ENCODE measurements at places on chromosomes 7 and 10. TPM values are rescaled to one million over a fixed set of nuclear protein-coding genes. Genes with fewer than 3 reads are reported as not detected.
A peak's percentile ranks its signal among the peaks of the same experiment; 100 is the strongest.

DNA sequence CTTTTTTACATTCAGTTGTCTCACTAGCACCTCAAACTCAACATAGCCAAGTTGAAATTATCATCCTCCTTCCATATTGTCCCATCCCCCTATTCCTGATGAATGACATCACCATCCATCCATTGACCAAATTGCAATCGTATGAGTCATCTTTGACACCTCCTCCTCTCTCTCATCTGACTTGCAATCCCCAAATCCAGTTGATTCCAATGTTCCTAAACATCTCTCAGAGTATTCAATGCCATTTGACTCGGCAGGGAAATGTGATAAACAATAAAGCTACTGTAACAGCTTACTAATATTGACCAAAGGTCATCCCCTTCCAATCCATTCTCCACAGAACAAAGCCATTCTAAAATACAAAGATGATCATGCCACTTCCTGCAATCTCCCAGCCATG lies 1047.8 kb downstream of the NRG3 start:
- DNase-seq: no peak
- H3K27ac ChIP-seq: no peak overlapping the region
- no peak overlapping the region for H3K4me3 ChIP-seq
- H3K27me3 ChIP-seq: no peaks in the 10 kb centered on the region

GRCh38 chr10:19936289-19936688 lies 120.1 kb downstream of the PLXDC2 start:
- H3K36me3 ChIP-seq: no peaks in the 10 kb centered on the region
- DNase-seq: no peak

DNA sequence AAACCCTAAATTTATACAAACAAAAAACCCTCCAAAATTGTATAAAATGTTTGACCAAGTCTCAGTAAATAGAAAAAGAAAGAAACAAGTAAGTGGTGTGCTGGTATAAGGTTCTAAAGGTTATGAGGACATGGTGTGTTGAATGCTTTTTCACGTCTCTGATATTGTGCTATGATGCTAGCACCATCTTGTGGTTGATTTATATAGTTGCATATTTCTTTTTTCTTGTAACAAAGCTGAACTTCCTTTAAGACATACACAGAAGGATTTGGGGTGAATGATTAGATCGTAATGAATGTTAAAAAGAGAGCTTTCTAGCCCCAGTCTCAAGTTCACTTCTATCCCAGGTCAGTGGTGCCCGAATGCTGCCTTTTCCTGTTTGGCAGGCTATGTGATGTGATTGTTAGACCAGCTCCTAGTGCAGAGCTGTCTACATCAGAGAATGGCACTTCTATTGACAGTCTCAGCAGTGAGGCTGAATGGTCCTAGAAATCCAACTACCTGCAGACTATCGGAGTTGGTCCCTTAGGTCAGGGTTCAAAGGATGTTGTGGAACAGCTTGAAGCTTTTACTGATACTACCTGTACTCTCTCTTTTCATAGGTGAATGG lies 25.0 kb downstream of the VTI1A start:
- H3K36me3 ChIP-seq: peaks cover 2% of the 10 kb centered on the region

DNA sequence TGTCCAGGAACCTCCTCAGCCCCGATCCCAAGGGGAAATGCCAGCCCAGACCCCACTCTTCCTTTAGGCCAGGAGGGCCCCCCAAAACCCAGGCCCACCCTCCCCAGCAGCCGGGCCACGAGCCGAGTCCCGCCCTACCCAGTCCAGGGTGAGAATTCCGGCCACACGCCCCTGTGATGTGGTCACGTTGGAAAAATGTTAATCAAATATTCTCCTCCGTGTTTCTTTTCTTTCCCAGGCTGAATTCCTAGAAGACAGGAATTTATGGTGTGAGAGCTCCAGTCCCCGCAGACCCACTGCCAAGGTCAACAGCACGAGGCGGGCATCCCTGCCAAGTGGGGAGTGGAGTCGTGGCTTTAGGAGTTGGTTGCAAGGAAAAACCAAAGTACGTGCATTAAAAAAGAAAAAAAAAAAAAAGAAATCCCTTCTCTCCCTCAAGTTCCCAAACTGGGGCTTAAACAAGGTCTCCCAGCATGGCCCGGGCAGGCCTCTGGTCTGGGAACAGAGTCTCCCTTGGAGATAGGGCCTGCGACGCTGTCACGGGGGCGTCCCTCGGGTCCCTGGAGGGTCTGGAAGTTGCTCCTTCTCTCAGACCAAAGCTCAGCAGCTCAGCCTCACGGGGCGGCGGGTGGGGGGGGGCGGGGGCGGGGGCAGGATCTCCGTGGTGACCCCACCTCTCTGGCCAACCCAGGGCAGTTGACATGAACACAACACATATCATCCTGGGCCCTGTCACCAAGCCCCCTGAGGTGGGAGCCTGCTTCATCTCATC lies 28.1 kb upstream of the ELN start:
- H3K27me3 ChIP-seq: peaks cover 29% of the 10 kb centered on the region
- H3K4me3 ChIP-seq: no peak overlapping the region

DNA sequence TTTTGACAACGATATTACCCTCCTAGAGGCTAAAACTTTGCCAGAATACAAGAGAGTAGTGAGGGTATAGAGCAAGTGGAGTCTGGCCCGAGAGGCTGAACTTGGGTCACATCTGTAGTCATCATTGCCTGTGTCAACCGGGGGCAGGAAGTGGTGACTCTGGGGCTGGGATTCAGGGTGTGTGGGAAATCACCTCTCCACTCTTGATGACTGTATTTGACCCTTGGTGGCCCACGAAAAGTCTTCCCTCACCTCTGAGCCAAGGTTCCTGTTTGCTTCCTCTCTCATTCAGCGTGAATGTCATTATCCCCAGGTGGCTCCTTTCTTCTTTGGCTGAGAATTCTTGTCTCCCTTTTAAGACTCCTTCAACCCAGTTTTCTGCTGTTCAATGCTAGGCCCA lies 240.4 kb downstream of the ABCA13 start:
- no peaks in the 10 kb centered on the region for H3K4me1 ChIP-seq
- DNase-seq: no peak
- no peak overlapping the region for H3K27ac ChIP-seq
- no peaks in the 10 kb centered on the region for H3K36me3 ChIP-seq

Gene PPP1R3A
- total RNA-seq: 133 TPM

DNA sequence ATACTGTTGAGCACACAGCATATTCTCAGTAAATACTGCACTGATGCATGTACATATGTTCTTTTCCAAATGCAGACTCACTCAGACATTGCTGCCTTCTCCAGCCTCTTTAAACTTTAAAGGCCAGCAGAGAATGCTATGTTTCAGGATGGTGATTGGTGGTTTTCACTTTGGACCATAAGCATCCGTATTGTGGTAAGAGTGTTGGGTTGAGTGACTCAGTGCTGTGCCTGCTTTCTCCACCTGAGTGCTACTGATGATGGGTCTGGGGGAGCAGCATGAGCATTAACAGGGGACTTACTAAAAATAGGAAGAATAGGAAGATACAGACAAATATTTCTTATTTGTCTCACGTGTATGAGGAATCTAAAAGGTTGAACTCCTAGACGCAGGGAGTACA lies 56.3 kb upstream of the ZNF92 start:
- no peaks in the 10 kb centered on the region for H3K36me3 ChIP-seq
- no peak for DNase-seq
- no peak overlapping the region for H3K27ac ChIP-seq
- H3K27me3 ChIP-seq: peaks cover 9% of the 10 kb centered on the region
- no peak overlapping the region for H3K4me3 ChIP-seq
- no peaks in the 10 kb centered on the region for H3K4me1 ChIP-seq

Gene CCDC6
- total RNA-seq: 16.4 TPM

DNA sequence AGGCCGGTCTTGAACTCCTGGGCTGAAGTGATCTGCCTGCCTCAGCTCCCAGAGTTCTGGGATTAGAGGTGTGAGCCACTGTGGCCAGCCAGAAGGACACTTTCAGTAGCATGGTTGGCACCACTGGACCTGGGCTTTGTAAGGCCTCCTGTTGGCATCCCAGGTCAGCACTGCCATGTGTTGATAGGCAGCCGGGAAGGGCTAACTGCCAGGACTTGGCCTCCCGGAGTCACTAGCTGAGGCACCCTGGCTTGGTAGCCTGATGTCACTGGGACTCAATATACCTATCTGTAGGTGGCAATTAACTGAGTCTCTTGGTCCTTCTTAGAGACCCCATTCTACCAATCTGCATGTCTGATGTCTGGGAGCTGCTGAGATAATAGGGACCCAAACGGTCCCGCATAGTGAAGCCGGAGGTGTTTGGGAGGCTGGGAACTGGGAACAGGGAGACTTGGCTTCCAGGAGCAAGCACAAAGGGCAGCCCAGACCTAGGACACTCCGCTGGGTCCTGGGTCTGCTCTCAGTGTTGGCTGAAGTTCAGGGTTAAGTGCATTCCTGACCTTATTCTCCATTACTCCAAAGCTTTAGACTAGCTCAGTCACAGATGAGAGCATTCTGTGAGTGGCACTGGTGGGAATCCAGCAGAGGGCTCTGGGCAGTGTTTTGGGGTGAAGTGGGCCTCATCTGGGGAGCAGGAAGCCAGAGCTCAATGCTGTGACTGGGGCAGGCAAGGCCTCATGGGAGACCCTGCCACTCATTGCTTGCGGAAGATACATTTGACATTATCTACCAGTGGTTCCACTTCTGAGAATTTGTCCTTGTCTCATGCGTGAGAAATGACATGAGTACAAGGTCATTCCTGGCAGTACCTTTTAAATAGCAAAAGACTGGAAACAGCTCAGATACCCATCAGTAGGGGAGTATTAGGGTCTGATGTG lies 2.7 kb downstream of the LHPP start:
- H3K36me3 ChIP-seq: no peaks in the 10 kb centered on the region
- peaks cover 30% of the 10 kb centered on the region for H3K4me1 ChIP-seq
- H3K27me3 ChIP-seq: no peaks in the 10 kb centered on the region

- H3K4me1 ChIP-seq: peaks cover 7% of the 10 kb centered on the region
- H3K36me3 ChIP-seq: no peaks in the 10 kb centered on the region
- no peak for DNase-seq
- no peaks in the 10 kb centered on the region for H3K27me3 ChIP-seq
These were observed 295.2 kb downstream of the PTEN start for GRCh38 chr10:88158526-88159122.

Gene OR2A5
- total RNA-seq: not detected

DNA sequence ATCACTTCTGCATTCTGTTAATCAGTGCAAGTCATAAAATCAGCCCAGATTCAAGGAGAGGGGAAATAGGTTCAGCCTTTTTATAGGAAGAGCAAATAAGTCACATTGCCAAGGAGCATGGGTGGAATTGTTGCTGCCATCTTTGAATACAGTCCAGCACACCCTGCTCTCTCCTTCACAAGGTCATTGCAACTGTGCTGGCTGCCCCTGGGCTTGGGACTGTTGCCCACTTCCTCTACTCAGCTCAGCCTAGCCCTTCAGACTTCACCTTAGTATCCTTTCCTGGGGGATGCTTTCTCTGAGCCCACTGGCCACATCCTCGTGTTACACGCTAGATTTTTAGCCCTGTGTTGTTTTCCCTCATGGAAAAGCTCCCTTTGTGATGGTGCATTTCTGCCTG lies 527.7 kb downstream of the GALNT17 start:
- no peaks in the 10 kb centered on the region for H3K36me3 ChIP-seq
- no peak overlapping the region for H3K4me3 ChIP-seq
- H3K27me3 ChIP-seq: no peaks in the 10 kb centered on the region
- H3K4me1 ChIP-seq: peaks cover 33% of the 10 kb centered on the region
- DNase-seq: peak; percentile 42

DNA sequence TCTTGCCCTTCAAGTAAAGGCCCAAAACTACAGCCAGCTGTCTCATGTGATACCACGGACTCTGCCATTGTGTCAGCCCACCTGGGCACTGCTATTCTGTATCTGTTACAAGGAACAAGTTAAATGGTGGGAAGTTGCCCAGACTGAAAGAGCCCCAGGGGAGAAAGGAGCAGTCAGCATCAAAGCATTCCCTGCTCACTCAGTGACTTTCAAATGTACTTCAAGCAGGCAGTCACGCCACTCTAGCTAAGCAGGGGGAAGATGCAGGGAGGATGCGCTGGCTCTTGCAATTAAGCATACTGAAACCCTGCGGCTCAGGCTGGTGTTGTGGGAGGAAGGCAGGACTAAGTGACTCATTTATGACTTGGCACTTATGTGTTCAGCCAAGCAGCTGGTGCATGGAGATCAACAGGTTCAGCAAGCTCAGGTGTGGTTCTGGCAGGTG lies 1249.6 kb downstream of the TYW1 start:
- no peaks in the 10 kb centered on the region for H3K4me1 ChIP-seq
- no peak for DNase-seq
- no peak overlapping the region for H3K27ac ChIP-seq
- no peak overlapping the region for H3K4me3 ChIP-seq
- H3K36me3 ChIP-seq: no peaks in the 10 kb centered on the region

- H3K27ac ChIP-seq: no peak overlapping the region
- H3K4me3 ChIP-seq: no peak overlapping the region
These were observed 396.2 kb upstream of the IGFBP3 start for GRCh38 chr7:46317256-46317655.

DNA sequence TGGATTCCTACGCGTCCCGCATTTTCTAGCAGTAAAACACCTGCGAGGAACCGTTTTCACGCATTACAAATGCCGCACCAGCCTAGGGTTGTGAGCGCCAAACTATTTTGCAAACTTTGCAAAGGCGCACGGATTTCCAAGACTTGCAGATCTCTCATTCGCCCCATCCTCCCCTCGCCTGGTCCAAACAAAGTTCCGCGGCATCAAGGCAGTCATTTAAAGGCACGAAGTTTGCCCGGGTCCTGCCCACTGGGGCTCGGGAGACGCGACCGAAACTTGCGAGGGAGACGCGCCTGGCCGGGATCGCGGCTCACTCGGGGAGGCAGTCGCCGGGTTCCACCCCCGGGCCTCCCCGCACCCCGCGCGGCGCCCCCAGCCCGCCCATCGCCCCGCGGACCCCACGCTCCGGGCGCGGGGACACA lies 613 bp downstream of the USP6NL start:
- H3K27ac ChIP-seq: peak overlapping the region; percentile 91
- H3K4me1 ChIP-seq: peaks cover 34% of the 10 kb centered on the region
- H3K36me3 ChIP-seq: no peaks in the 10 kb centered on the region

Gene ZNF248
- 15.1 TPM for total RNA-seq

DNA sequence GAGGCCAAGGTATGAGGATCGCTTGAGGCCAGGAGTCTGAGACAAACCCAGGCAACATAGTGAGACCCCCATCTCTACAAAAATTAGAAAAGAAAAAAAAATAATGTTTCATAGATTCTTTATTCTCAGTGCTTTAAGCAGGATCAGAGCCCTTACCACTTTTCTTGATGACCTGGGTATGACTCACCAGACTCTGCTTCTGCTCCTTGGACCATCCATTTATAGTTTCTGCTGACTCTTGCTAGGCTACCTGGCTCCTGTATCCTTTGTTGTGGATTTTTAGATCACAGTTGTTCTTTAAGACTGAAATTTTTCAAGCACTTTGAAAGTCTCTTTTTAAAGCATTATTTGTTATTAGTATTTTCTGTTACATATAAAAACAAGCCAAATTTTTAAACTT lies 411.1 kb downstream of the GFRA1 start:
- no peaks in the 10 kb centered on the region for H3K4me1 ChIP-seq
- DNase-seq: no peak
- H3K27ac ChIP-seq: no peak overlapping the region
- no peaks in the 10 kb centered on the region for H3K27me3 ChIP-seq
- H3K36me3 ChIP-seq: no peaks in the 10 kb centered on the region
- no peak overlapping the region for H3K4me3 ChIP-seq
